Sigmoid colon (tissue), 7 donors: ENCODE measurements at places on chromosomes 4 and X. TPM values are rescaled to one million over a fixed set of nuclear protein-coding genes. Genes with fewer than 3 reads are reported as not detected.

SLC10A4 gene
- total RNA-seq, result 2.5 TPM

PWWP3B gene
- 0.36 TPM for total RNA-seq

SLC9B1 gene
- 0.82 TPM for total RNA-seq

CCNQ gene
- total RNA-seq, result 34.1 TPM

UGT2A1 gene
- not detected for total RNA-seq

IL1RAPL1 gene
- total RNA-seq, result 0.81 TPM

SUPT20HL2 gene
- total RNA-seq, result not detected

RTL3 gene
- total RNA-seq, result 2.8 TPM

NHS gene
- total RNA-seq, result 22.7 TPM

GRCh38 chr4:17964576-17964975, 57.0 kb downstream of the LCORL start:
- no peak for DNase-seq
- no peaks in the 10 kb centered on the region for H3K36me3 ChIP-seq

GRCh38 chr4:176333076-176333475, 13.3 kb downstream of the SPCS3 start:
- peaks cover 18% of the 10 kb centered on the region for H3K4me1 ChIP-seq
- no peak for DNase-seq
- H3K4me3 ChIP-seq, result no peak overlapping the region
- H3K27ac ChIP-seq, result peak overlapping the region; percentile 43
- H3K27me3 ChIP-seq, result no peaks in the 10 kb centered on the region

- H3K4me1 ChIP-seq, result no peaks in the 10 kb centered on the region
- H3K4me3 ChIP-seq, result no peak overlapping the region
- H3K27me3 ChIP-seq, result no peaks in the 10 kb centered on the region
- no peak overlapping the region for H3K27ac ChIP-seq
- H3K36me3 ChIP-seq, result no peaks in the 10 kb centered on the region
These were observed 45.4 kb upstream of the FTHL17 start for GRCh38 chrX:31117266-31117665.

DNA sequence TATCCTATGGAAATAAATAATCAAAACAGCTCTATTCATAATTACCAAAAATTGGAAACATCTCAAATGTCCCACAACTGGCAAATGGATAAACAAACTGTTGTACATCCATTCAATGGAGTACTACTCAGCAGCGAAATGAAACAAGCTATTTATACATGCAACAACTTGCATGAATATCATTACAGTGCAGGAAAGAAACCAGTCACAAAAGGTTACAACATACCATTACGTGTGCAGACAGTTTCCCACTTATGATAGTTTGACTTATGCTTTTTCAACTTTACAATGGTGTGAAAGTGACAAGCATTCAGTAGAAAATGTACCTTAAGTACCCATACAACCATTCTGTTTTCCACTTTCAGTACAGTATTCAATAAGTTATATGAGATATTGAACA, 82.3 kb downstream of the NEK1 start:
- H3K4me1 ChIP-seq, result no peaks in the 10 kb centered on the region
- no peak overlapping the region for H3K4me3 ChIP-seq
- H3K36me3 ChIP-seq, result peaks cover 84% of the 10 kb centered on the region
- H3K27me3 ChIP-seq, result no peaks in the 10 kb centered on the region
- no peak overlapping the region for H3K27ac ChIP-seq
- DNase-seq, result no peak

- no peaks in the 10 kb centered on the region for H3K36me3 ChIP-seq
- no peak overlapping the region for H3K4me3 ChIP-seq
- no peak for DNase-seq
- no peaks in the 10 kb centered on the region for H3K27me3 ChIP-seq
- peak overlapping the region; percentile 2 for H3K27ac ChIP-seq
These were observed 167.1 kb downstream of the MAML3 start for GRCh38 chr4:139986689-139987501.

- no peak overlapping the region for H3K4me3 ChIP-seq
- no peaks in the 10 kb centered on the region for H3K36me3 ChIP-seq
- no peaks in the 10 kb centered on the region for H3K27me3 ChIP-seq
- no peak overlapping the region for H3K27ac ChIP-seq
- no peaks in the 10 kb centered on the region for H3K4me1 ChIP-seq
- no peak for DNase-seq
These were observed 213.8 kb upstream of the FGF13 start for GRCh38 chrX:138925330-138925729.

GRCh38 chr4:183618681-183619080, 40.3 kb downstream of the RWDD4 start:
- H3K4me3 ChIP-seq, result no peak overlapping the region
- no peaks in the 10 kb centered on the region for H3K4me1 ChIP-seq
- no peaks in the 10 kb centered on the region for H3K27me3 ChIP-seq
- no peak for DNase-seq
- H3K36me3 ChIP-seq, result no peaks in the 10 kb centered on the region
- H3K27ac ChIP-seq, result no peak overlapping the region

GRCh38 chrX:140087875-140088274, 122.6 kb upstream of the CXorf66 start:
- H3K4me1 ChIP-seq, result no peaks in the 10 kb centered on the region
- no peak overlapping the region for H3K4me3 ChIP-seq
- no peaks in the 10 kb centered on the region for H3K36me3 ChIP-seq
- no peak for DNase-seq

DNA sequence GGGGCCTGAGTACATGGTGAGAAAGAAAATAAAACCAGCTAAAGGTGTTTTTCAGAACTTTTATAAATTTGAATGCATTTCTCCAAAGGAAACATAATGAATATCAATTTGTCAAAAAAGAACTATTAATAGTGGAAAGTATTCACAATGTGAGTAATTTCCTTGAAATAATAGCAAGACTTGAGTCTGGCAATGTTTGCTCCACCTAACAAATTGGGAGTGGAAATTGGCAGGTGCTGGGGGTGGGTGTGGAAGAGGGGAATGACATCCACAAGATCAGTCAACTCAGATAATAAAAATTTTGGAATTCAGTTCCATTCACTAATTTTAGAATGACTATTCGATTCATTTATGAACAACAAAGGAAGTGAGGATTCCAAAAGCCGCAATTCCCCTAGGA, 884.8 kb upstream of the SLIT2 start:
- H3K27ac ChIP-seq, result no peak overlapping the region
- no peaks in the 10 kb centered on the region for H3K36me3 ChIP-seq
- H3K4me3 ChIP-seq, result no peak overlapping the region
- no peak for DNase-seq

DNA sequence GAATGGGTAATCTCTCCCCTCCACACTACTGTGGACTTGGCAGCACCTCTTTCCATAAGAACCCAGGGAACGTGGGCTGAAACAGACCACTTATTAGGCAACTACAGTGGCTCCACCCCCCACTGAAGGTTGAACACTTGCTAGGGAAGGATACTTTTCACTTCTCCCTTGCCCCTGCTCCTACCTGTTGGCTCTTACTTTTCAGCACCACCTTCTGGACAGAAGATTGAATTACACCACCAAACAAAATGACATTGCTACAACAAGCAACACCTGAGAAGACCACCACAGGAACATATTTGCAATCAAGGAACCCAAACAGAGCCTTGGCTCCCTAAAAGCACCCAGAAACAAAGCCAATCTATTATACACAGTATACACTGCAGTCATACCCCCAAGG, 132.1 kb upstream of the CXCL13 start:
- no peak overlapping the region for H3K27ac ChIP-seq
- H3K27me3 ChIP-seq, result no peaks in the 10 kb centered on the region
- no peaks in the 10 kb centered on the region for H3K36me3 ChIP-seq

GRCh38 chr4:101655005-101655404, 135.5 kb upstream of the BANK1 start:
- no peak overlapping the region for H3K4me3 ChIP-seq
- DNase-seq, result no peak

- no peak for DNase-seq
- no peak overlapping the region for H3K4me3 ChIP-seq
- H3K27me3 ChIP-seq, result no peaks in the 10 kb centered on the region
These were observed 252.3 kb downstream of the ARHGAP10 start for GRCh38 chr4:147984065-147984777.

- no peak overlapping the region for H3K4me3 ChIP-seq
- no peaks in the 10 kb centered on the region for H3K4me1 ChIP-seq
- H3K27ac ChIP-seq, result no peak overlapping the region
- no peaks in the 10 kb centered on the region for H3K36me3 ChIP-seq
- no peaks in the 10 kb centered on the region for H3K27me3 ChIP-seq
These were observed 63.1 kb downstream of the SLC10A7 start for GRCh38 chr4:146458594-146458993.

DNA sequence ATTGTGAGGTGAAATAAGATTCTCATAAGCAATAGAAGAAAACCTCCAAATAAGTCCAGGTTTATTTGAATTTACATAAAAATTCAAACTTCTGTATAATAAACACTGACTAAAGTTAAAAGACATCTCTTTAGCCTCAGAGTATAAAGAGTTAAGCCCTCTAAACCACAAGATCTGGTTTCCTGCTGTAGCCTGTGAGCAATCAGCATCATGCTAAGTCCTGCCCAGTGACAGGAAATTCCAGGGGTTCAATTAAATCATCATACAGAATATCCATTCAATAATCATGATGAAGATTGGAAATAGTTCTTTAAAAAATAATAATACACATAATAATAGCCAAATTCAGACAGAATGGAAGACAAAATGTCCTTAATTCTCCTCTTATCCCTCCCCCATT, 139.2 kb upstream of the DGKK start:
- no peak overlapping the region for H3K4me3 ChIP-seq
- H3K36me3 ChIP-seq, result no peaks in the 10 kb centered on the region
- H3K27ac ChIP-seq, result no peak overlapping the region
- no peaks in the 10 kb centered on the region for H3K27me3 ChIP-seq

DNA sequence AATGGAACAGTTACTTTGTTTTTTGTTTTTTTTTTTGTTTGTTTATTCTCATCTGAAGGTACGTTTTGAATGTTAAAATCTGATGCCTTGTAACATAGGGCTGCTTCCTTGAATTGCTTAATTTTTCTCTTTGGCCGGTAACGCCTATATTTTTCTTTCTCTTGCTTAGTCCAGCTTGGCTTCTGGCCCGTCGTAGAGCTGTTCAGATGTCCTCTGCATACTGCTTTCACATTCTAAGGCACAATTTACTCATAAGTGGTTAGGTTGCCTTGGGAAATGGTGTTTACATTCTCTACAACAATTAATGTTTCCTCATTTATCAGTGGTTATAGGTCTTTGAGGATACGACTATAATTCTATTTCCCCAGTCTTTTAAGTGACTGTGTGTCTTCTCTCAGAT, 7.9 kb downstream of the NONO start:
- peaks cover 59% of the 10 kb centered on the region for H3K36me3 ChIP-seq
- peaks cover 7% of the 10 kb centered on the region for H3K4me1 ChIP-seq
- H3K27ac ChIP-seq, result no peak overlapping the region
- no peaks in the 10 kb centered on the region for H3K27me3 ChIP-seq
- no peak for DNase-seq
